ENCODE measurements at places on chromosomes 3 and 15.

DNA sequence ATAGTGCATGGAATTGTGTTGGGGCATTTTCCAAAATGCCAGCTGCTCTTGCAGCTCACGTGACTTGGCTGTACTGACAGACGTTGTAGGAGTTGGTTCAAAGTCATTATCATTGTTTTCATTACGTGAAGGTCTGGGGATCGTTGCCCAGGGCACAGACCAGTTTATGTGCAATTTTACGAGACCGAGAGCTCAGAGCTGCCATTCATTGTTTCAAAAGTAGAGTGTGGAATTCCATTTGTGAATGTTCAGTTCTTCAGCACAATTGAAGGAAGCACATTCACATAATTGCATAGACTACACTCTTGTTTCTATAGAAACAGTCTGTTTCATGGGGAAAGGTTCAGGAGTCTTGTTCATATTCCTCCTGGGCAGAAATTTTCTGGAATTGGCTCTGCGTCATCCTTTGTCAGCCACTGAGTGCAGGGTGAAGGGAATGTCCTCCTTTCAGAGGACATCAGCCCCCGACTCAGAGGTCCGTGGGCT lies 54.5 kb downstream of the GABRG3 start:
- no peak for ATAC-seq

- peak; percentile 18 for ATAC-seq
Measured at GRCh38 chr3:69088063-69088462, 3.3 kb downstream of the ARL6IP5 start.

DNA sequence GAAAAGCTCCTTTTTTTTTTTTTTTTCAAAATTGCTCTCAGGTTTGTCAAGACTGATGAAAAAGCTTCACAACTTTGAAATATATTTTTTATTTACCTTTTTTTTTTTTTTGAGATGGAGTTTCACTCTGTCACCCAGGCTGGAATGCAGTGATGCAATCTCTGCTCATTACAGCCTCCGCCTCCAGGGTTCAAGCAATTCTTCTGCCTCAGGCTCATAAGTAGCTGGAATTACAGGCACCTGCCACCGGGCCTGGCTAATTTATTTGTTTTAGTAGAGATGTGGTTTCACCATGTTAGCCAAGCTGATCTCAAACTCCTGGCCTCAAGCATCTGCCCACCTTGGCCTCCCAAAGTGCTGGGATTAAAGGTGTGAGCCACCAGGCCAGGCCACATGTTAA lies 1515.0 kb downstream of the OTOL1 start:
- ATAC-seq = no peak

- ATAC-seq = no peak
Measured at GRCh38 chr15:81865850-81866537, 179.8 kb downstream of the MEX3B start.

- no peak for ATAC-seq
Measured at GRCh38 chr3:7977245-7978086, 524.2 kb upstream of the LMCD1 start.

DNA sequence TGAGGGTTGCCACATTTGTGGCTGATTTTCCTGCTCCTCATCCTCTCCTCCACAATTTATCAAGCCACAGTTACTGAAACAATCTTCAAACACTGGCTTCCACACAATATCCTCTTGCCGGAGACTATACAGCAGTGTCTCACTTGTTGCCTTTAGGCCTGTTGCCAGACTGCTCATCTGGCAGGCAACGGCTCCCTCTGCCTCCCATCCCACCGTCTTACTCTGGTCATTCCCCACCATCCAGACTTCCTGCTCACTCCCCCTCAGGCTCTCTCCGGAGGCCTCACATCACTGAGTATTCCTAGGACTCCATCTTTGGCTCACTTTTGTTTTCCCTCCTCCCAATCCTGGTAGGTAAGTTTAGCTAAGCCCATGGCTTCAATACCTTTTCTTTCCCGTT lies 301.9 kb downstream of the IL20RB start:
- no peak for ATAC-seq

DNA sequence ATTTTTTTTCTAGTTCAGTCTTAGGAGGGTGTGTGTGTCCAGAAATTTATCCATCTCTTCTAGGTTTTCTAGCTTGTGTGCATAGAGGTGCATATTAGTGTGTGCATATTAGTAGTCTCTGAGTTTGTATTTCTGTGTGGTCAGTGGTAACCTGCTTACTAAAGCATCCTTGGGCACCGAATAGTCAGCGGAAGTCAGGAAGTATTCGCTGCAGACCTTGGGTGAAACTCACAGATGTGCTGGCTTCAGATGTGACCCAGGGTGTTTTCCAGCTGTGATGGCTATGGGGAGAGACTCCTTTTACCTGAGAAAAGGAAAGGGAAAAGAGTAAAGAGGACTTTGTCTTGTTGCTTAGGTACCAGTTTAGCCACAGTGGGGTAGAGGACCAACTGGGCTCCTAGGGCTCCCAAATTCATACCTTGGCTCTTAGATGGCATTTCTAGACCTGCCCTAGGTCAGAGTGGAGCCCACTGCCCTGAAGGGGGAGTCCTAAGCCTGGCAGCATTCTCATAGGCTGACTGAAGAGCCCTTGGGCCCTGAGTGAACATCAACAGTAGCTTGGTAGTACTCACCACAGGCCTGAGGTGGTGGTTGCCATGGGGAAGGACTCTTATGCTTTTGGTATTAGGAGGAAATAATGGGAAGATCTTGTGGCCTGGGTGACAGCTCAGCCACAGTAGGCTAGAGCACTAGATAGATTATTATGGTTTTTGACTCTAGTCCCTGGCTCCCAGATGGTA lies 286.0 kb upstream of the ZPLD1 start:
- no peak for ATAC-seq

GRCh38 chr3:42102571-42102970 lies 11.4 kb downstream of the TRAK1 start:
- no peak for ATAC-seq

DNA sequence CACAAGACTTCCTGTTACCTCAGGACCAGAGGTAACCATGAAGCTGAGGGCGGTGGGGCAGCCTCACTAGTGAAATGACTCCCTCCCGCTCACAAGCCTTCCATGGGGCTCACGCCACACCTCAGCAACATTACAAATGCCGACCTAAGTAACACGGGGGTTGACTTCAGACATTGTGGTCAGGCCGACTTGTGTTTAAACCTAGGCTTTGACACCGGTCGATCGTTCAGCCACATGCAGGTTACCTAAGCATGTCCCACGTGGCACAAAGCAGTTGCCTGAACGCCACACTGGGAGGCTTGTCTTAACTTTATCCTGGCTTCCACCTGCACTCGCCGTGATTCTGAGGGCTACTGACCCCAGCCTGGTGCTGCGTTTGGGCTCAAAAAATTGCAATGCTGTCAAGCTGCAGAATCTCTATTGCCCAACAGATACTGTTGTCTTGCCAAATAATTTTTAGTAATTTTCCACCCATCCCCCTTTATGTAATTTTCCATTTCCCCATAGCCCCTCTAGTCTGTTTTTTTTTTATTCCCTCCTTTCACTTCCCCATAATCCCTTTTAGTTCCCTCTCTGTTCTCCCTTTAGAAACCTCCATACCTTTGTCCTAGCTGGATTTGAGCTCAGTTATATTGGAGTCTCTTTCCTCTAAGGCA lies 158.6 kb upstream of the RGMA start:
- ATAC-seq = no peak

DNA sequence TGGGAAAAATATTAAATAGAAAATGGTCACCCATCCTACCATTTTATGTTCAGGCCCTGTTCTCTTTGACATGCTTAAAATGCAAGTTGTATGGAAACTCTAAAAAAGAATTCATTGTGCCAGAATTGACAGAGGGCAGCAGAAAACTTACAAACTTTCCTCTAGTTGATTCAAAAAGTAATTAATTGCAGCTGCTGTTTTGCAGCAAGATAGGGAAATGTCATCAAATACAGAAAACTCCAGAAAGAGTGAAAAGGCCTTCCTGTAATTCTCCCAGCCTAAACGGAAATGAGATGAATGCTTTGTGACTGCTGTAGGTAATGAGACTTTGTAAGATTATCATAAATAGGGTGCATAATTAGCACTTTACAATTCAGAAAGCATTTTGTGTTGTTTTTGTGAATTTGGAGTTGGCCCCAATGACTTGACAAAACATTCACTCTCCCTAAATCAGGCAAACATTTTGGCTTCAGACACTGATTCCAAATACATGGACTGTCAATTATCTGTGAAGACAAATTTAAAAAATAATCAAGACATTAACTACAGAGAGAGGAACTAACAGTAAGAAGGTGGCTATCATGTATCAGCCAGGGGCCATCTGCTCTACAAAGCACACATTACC lies 861.8 kb downstream of the SQOR start:
- ATAC-seq = no peak

DNA sequence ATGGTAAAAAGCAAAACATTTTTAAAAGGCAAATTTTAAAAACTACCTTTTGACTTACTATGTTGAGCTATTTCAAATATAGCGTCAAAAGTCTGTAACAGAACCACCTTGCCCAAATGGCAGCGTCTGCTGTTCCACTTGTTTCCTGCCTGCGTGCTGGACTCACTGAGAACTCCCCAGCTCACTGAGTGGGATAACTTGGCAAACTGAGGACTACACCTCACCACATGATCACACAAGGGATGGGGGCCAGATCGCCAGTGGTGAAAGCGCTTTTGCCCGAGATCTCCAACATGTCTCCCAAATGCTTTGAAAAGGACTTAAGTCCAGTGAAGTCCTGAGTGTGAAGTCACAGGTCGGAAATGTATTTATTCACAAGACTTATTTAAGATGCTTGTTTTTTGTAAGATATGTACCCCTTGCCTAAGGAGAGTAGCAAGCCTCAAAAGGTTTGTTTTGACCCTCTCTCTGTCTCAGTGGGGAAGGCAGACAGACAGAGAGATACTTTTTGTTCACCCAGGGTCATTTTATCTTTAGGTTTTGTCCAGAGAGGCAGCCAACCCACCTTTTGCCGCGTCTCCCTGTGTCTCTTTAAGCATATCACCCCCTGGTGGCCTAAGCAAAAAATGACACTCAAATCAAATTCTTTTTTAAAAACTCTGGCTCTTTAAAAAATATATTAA lies 192.6 kb downstream of the PDZRN3 start:
- ATAC-seq = no peak

DNA sequence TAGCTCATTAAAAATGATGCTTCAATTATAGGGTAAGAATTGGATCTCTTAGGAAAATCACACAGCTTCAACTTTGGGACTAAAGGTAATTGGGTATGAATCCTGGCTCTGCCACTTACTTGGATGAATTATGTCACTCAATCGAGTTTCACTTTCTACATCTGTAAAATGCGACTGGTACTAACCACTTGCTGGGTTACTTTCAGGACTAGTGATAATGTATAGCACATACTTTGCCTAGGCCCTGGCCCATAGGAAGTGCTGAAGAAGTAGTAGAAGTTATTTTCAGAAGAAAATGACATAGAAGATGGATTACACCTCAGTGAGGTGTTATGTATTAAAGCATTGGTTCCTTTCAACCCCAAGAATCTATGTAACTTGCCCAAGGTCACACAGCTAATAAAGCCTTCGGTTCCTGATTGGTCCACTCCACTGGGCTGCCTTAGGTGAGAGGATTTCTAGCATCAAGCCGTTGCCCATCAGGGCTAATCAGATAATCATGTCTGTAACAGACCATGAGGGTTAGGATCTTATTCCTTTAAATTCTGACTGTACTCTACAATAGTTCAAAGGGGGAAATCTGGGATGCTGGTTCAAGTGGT lies 29.4 kb upstream of the AP4E1 start:
- ATAC-seq = peak; percentile 71

DNA sequence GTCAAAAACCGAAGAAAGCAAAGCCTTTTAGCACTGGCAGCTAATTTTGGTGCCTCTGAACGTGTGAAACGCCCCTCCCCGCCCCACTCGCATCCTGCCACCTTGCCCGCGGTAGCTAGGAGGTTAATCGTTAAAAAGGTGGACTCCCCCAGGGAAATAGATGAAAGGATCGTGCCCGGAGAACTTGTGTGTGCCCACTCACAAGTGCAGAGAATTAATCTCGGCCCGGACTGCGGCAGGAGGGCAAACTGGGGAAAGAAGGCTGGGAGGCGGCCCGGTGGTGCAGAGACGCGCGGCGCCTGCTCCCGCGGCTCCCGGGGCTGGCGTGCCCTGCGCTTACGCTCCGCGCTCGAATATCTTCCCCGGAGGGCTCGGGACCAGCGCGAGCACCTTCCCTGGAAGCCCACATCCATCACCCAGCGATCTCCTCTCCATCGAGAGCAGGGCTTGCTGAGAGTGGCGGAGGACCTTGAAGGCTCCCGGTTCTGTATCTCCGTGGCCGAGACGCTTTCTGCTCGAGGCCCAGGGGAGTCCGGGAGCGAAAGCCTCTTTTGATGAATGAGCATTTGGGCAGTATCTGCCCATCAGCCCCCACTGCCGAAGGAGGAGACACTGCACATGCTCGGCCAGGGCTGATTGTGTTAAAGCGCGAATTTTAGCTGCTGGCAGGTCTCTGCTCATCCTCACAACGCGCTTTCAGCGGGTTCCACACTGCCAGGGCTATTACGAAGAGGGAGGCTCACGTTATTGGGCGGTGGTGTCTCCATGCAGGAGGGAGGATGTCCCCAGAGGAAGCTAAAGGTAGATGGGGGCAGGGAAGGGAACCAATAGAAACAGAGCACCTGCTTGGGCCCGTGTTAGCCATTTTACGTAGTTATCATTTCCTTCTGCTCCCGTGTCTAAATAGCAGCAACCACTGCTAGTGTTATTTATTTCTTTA lies 1.3 kb upstream of the SPTSSB start:
- ATAC-seq = peak; percentile 54

GRCh38 chr3:188796122-188796631 lies 375.6 kb upstream of the TPRG1 start:
- no peak for ATAC-seq

DNA sequence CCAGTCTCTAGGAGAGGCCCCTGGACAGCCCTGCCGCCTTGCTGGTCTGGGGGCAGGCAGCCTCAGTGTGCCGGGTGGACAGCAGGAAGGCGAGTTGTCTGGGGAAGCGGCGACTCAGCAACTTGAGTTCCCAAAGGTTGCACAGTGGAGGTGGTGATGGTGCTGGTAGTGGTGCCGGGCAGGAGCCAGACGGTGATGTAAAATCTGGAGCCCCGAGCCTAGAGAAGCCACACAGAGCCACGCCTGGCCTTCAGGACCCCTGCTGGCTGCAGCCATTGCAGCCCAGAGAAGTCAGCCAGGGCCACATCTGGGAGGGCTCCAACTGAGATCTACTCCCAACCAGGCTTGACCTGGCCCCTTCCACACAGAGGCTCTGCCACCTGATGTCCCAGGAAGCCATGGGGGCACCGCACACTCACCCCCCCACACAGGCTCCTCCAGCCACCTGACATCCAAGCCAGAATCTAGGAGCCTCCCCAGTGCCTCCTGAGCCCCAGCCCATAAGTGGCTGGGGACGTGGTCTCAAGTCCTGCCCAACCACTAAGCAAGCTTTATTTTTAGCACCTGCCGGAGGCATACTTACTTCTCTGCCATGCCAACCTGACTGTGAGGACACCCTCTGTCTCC lies 8.8 kb downstream of the C3orf22 start:
- ATAC-seq = no peak
